ENCODE measurements at places on chromosomes 5 and 9.
A peak's percentile ranks its signal among the peaks of the same experiment; 100 is the strongest.

DNA sequence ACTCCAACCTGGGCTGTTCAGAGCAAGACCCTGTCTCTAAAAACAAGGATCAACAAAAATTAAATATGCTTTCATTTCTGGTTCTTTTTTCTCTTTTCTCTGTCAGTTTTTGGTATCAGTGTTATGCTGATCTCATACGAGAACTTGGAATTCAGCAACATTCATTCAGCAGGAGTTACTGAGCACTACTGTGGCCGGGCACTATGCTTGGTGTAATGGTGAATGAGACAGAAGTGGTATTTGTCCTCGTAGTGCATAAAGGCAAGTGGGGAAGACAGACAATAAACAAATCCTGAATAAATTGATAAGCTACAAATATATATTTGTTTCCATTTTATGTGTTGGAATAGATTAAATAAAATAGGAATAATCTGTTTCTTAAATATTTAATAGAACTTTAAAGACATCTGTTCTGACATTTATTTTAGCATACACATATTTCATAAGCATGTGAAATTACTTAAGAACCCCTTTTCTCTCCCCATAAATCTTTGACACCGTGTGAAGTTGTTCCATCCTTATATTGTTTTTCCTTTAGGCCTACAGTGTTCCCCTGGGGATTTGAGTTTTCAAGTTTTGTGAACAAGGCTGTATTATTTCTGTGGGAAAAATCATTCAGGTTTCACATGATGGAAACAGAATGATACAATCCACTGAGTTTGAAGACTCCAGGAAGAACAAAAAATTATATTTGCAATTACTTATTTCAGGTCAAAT lies 24.6 kb downstream of the UBAP1 start:
- DNase-seq = peak; percentile 69

DNA sequence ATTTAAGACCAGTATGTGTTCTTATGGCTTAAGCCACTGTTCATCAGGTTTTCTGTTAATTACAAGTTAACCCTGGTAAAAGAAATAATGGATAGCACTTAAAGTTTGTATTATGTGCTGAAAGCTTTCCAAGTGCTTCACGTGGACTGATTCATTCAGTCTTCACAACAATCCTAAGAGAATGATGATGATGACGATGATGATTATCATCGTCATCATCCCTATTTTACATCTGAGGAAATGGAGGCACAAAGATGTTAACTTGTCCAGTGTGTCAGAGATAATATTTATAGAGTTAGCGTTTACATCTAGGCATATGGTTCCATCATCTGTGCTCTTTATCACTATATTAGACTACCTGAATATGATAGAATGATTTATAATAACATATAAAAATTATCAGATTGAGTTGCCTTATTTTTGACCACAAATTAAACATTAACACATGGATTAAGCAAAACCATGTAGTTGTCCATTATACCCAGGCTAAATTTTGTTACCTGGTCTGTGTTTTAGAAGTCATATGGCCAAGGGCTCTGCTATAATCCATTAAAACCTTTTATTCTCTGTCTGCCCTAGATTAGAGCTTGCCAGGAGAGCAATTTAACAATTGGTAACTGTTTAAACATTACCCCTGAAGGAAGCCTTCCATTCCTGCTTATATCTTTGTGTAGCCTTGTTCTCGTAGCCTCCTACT lies 102.3 kb upstream of the MAP3K1 start:
- DNase-seq = no peak

GRCh38 chr9:121201045-121201737 lies 478 bp downstream of the RAB14 start:
- DNase-seq = no peak

DNA sequence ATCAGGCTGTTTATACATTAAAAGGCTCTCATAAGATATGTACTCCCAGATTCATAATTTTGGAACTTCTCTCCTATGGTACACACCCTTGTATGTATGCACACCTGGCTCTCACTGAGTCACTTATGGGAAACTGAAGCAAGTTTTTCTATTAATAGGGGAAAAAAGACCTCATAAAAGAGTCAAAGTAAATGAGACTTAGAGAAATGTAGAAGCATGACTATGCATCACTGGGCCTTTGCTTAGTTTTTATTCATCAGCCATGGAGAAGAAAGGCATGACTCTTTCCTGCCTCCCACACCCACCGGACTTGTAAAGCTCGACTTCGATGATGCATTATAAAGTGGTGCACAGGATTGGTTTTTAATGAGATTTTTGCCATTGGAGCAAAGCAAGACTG lies 28.2 kb downstream of the MTAP start:
- no peak for DNase-seq

- no peak for DNase-seq
Measured at GRCh38 chr5:19745247-19745646, 242.8 kb downstream of the CDH18 start.

DNA sequence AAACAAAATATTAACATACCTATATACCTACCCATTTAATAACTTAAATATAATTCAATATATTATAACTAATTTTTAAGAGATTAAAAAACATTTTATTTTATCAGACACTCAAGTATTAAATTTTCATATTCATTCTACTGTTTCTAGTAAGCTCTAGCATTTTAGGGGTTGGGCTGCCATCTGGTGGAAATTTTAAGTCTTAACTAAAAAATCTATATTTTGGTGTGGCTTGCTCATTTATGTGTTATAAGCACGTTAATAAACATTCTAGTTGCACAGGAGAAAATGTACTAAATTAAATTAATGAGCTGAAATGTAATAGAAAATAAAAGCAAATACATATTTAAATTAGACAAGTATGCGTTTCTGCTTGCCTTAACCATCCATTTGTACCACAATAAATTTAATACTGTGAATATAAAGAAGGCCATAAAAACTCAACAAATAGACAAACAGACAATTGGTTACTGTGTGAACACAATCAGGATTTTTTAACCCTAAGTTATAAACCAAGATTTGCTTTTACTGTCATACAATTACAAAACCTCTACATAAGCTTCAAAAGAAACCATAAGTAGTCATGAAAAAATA lies 1728.3 kb upstream of the CDH9 start:
- DNase-seq = peak; percentile 58

DNA sequence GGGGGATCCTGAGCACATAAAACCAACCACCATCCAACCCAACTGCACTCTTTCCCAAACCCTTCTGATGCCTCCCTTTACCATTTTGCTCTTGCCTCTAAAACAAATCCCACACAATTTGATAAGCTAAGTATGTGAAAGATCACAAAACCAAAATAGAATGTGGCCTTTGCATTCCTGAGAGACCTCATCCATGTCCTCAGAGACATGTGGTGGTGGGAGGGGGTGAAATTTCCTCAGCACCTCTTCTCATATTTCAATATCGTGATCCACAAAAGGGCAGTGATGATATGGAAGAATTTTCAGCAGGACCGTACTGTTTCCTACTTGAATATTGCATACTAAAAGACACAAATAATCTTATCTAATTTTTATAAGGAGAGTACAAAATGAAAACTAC lies 423.3 kb downstream of the TLE1 start:
- DNase-seq = no peak

DNA sequence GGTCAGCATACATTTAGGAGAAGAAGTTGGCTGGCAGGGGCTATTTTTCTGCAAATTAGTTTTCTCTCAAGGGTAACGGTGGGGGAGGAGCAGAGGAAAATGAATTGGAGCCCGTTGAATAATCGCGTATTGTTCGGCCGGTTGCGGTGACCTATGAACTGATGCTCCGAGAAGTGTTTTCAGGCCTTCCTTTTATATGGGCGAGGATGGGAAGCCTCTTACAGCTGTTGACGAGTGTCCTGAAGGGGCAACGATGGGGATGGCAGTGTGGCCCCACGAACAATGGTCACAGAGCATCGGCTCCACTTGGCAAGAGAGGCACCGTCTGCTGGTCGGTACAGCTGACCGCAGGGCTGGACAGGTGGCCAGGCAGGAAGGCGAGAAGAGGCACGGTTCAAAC lies 400.7 kb downstream of the ZSWIM6 start:
- DNase-seq = peak; percentile 74

DNA sequence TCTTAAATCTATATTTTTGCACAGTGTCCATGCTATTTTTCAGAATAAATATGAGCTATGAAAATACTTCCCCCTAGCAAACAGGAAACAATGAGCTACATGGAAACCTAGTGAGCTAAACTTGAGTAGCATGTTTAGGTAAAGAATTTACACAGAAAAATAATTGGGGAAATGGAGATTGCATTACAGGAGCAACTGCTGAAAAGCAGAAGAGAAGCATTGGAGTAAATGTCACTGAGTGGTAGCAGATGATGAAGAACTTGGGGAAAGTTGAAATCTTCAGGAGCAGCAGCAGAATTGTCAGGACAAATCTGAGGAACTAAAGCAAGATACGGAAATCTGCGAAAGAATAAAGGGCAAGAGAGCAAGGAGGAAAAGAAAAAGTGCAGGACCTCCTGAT lies 610.3 kb downstream of the TLE1 start:
- no peak for DNase-seq

DNA sequence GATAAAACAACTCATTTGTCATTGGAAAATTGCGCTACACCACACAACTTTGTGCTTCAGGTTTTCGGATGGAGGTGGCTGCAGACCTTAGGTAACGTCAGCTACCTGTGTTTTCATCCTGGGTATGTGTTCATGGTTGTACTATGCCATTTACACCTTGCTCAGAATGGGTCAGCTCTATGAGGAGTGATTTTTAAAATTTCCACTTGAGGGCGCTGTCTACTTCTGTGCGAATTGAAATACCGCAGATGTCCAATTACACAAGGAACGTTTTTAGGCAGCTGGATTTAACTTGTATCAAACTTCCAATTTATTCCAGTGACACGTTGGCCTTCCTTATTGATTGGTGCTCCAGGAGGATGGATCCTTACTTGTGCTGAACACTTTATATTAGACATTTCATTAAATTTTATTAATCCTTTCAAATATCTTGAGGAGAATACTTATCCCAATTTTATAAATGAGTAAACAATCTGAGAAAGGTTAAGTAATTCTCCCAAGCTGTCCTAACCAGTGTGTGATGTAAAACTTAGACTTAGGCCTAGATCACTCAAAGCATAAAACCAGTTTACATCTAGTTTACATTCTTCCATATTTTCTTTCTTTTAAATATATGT lies 23.4 kb downstream of the DMRTA1 start:
- peak; percentile 37 for DNase-seq

- no peak for DNase-seq
Measured at GRCh38 chr9:125707472-125707804, 430 bp upstream of the MAPKAP1 start.

- no peak for DNase-seq
Measured at GRCh38 chr5:126139086-126139485, 284.1 kb upstream of the GRAMD2B start.

DNA sequence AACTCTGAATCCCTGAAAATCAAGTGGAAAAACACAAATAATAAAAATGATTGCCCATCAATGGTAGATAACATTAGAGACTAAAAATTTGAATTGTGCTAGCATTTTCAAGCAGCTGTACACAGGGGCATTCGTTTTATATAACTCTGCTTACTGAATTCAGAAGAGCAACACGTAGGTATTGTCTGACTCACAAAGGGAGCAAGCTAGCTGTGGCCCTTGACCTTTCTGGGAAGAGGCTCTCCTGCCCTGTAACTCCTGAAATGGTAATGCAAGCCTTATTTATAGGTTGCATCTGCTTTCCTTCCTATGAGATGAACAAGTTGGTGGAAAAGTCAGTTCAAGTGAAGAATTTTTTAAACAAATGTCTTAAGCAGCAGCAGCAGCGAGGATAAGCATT lies 218.7 kb upstream of the EFNA5 start:
- DNase-seq = no peak

- no peak for DNase-seq
Measured at GRCh38 chr5:55568654-55569512, 34.1 kb upstream of the PLPP1 start.

- DNase-seq = no peak
Measured at GRCh38 chr9:135587658-135588057, 26.1 kb downstream of the PAEP start.

DNA sequence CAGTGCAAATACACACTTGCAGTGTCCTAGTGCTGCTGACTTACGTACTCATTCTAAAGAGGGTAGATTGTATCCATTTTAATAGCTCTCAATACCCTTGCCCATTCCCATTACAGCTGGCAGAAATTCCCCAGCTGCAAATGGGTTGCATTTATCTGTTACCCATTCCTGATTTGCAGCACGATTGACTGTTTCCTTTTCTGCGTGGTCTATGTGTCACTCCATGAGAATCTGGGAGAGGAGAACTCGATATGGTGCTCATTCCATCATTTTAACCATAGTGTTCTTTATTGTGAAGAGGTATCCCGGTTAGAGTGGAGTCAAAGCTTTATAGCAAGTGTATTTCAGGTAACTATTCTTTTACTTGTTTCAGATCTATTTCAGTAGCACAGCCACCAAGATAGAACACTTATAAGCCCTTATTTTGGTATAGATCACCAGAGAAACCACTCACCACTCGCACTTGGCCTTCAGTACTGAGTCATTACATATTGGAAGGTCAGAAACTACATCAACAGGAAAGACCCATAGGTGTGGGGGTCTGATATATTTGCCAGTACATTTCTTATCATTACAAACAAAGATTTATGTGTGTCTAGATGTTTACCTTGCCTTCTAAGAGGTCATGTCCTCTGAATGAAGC lies 139.5 kb downstream of the MUSK start:
- DNase-seq = no peak

DNA sequence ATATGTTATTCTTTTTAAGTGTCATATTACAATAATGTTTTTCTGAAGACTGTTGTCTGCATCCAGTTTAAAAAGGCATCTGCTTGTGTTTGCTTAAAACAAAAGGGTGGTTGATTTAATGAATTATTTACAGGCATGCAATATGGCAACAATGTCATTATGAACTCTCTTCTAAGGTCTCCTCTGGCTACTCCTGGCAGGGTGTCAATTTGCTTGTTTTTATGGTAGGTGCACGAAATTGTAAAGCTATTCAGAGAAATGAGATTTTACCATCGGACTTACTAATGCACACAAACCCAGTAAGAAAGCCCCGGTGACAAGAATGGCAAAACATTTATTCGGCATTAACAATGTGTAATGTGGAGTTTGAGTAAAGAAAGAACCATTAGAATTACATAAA lies 539.8 kb upstream of the ZNF608 start:
- no peak for DNase-seq

DNA sequence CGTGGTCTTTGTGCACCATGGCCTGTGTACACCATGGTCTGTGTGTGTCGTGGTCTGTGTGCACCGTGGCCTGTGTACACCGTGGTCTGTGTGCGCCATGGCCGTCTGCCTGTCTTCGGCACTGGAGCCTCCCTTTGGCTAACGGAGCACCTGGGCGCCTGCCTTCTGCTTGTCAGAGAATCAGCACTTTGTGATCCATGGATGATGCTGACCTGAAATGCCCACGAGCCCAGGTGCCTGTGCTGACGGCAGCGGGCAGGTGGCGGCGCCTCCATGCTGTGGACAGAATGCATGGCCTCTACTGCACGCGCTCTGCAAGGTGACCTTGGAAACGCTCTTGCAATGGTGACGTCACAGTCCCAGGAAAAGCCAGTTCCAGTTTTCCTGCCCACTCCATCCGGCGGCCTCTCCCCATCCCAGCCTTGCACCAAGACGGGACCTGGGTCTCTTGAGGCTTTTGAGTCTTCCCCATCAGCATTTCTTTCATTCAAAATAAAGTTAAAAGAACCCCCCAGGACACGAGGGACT lies 14.6 kb downstream of the LCN9 start:
- no peak for DNase-seq

GRCh38 chr9:23220957-23221356 lies 605.1 kb downstream of the ELAVL2 start:
- no peak for DNase-seq
